ENCODE measurements at places on chromosomes 11 and 22.

DNA sequence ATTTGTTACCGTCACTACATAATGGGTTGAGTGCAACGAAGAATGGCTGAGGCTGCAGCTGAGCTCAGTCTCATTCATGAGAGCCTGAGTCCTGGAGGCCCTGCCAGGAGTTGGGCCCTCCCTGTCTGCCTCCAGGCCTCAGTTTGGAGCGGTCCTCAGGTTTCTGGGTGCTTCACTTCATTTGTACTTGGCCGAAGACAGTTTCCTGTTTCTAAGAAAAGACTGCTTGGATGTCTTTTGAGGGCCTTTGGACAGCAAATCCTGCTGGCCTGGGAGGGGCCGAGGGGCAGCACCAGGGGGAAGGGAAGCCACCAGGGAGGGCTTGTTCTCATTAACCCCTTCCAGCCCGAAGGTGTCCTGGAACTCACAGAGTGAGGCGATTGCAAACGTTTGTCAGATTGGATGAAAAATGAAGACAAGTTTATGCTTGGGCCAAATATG is 163.1 kb downstream of the ETS1 start:
- DNase-seq: peak; percentile 88

DNA sequence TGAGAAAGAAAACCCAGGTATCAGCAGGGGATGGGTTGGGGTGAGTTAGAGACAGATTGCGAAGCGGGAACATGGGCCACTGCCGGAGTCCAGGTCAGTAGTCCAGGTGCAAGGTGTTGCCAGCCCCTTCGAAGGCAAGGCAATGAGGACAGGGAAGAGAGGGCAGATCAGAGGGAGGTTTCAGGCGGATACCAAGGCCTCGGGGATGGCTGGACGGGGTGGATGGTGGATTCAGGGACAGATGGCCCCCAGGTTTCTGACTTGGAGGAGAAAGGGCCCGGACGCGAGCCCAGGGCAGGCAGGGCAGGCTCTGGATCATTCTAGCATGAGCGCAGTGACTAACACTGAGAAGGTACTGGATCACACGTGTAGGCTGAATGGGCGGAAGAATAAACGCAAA is 25.4 kb upstream of the IGSF9B start:
- no peak for DNase-seq

DNA sequence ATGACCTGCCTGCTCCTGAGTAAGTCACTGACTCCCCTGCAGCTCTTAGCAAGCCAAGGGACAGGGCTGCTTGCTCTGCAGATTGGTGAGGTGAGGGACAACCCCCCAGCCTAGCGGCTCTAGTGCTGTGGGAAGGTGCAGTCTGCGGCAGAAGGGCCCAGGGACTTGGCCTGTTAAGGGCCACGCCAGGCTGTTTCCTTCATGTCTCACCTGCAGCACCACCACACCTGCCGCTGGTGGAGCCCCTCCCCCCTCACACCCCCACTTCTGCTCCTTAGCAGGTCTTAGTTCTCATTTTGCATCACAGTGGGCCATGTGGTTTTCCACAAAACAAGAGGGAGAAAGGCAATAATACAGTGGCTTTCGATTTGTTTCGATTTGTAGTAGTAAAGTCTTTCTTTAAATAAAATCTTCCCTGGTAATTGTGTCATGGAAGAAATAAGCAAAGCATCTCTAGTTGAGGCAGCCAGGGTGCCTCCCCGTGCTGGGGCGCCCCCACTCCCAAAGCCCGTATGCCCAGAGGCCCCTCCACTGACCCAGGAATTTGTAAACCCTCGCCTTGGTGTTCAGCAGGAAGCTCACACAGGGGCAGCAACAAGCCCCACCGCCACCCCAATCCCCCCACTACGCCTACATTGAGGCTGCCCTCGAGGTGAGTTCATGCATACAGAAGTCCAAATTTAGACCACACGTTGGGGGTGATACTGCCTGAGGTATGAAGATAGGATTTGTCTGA is 86.5 kb upstream of the CLDN5 start:
- no peak for DNase-seq

DNA sequence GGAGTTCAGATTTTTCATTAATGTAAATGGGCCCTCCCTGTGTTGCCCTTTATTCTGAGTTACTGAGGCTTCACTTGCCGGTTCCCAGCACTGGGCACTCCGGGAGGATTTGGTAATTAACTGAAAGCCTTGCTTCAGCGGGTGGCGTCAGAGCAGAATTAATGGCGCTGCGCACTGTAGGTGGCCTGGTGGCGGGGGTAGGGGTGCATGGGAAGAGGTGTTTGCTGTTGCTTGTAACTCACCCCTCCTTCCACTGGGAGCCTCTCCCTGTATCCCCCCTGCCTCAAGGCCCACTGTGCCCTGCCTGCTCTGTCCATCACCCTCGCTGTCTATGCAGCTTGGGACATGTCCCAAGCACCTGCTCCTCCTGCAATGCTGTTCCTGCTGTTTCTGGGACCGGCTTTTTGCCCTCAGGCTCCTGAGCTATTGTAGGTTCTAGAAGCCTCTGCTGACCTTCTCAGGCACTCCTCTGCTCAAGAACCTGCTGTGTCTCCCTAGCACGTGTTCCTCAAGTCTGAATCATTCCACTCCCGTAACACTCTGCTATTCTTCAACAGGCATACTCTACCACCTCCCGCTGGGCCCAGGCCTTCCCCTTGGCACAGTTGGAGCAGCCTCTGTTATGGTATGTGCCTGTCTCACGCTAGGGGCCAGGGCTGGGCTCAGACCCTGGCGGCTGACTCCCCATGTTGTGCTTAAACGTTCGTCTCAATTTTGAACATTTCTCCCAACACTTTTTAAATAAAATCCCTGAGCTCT is 24.4 kb downstream of the ARHGAP8 start:
- no peak for DNase-seq

GRCh38 chr22:37165940-37166674 is 16.4 kb upstream of the IL2RB start:
- no peak for DNase-seq

DNA sequence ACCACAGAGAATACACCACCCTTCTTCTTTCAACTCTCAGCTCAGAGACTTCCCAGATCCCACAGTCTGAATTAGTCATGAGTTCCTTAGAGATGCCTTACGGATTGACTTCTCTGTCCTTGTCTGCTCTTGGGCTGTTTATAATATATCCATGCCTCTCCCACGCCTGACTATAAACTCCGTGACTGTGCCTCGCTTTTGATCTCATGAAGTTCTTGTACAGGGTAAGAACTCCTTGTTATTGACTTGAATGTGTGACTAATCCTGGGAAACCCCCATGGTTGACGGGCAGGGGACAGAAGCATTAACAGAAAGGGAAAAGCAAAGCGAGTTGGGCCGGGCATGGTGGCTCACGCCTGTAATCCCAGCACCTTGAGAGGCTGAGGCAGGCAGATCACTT is 62.4 kb upstream of the POU2AF1 start:
- no peak for DNase-seq

- no peak for DNase-seq
These were observed 5.3 kb upstream of the ATP5MG start for GRCh38 chr11:118396097-118396501.

DNA sequence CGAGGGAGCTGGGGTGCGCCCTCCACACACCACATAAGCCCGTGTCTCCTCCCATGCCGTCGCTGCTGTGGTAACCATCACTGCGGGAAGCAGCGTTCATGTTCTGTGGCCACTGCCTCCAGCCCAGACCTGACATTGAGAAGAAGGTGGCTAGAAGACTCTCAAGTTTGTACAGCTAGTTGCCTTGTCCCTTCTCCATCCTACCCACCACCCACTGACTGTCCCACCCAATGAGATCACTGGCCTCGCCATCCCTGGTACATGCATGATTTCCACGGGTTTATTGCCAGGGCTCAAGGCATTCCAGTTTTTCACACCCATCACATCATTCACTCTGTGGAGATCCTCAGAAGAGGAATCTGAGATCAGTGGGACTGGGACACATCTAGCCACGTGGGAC is 33.0 kb downstream of the AHNAK start:
- no peak for DNase-seq

Data from lower leg skin (tissue), 4 donors.